ENCODE measurements at places on chromosomes 3 and 15.

DNA sequence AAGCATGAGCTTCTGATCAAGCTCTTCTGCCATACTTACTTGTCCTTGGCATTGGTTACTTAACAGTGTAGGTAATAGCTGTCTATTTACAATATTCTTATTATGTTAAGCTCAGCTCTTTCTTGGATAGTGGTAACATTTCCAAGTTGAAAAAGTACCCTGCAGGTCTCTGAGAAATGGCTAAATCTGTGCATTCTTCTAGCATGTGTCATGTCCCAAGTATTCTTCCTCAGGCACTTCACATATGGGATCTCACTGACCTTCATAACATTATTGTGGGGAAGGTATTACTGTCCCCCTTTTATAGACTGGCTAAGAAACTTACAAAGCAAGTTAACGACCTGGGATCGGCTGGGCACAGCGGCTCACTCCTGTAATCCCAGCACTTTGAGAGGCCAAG is 236.1 kb downstream of the RORA start:
- no peak for DNase-seq

DNA sequence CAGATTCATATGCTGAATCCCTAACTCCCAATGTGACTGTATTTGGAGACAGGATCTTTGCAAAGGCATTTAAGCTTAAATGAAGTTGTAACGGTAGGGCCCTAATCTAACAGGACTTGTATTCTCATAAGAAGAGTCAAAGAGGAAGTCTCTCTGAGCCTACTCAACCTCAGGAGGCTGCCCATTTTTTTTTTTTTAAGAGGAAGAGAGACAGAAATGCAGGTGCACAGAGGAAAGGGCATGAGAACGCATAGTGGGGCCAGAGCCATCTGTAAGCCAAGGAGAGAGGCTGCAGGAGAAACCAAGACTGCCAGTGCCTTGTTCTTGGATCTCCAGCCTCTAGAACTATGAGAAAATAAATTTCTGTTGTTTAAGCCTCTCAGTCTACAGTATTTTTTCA is 28.4 kb downstream of the ZNF860 start:
- no peak for DNase-seq

- DNase-seq = no peak
Observed at GRCh38 chr3:127056976-127057375, 74.1 kb downstream of the PLXNA1 start.

- DNase-seq = no peak
Observed at GRCh38 chr15:67799801-67800205, 25.5 kb upstream of the SKOR1 start.

DNA sequence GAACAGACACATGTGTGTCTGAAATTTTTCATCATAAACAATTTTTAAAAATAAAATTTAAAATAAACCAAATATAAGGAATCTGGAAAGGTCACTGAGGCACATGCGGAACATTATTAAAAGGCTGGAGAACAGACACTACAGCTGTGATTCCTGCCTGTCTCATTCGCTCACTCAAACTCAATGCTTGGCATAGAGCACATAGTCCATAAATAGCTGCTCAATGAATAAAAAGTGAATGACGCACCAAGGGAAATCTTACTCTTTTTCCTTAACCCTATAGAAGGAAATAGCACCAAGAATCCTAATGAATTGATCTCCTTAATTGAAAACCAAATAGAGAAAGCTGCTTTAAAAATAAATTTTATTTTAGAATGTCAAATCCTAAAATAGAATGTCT is 98.4 kb downstream of the FSIP1 start:
- no peak for DNase-seq

GRCh38 chr3:48238531-48239085 is 2.3 kb upstream of the ZNF589 start:
- no peak for DNase-seq

DNA sequence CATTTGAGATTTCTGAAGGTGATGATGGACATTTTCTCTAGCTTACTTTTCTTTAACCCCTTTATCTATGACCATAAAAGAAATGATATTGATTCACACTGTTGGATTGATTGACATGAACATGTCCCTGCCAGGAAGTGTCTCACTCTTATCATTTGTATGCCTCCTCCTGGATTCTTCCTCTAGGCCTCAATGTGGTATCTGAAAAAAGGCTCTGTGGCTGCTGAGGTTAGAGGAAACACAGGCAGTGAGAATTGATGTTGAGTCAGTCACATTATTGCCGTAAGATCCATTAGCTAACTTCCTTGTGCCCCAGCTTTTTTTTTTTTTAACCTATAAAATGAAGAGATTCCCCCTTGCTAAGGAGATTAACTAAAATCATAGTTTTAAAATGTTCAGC is 8.0 kb upstream of the THRB start:
- no peak for DNase-seq

- no peak for DNase-seq
Observed at GRCh38 chr15:28977377-28978010, 91.7 kb downstream of the APBA2 start.

DNA sequence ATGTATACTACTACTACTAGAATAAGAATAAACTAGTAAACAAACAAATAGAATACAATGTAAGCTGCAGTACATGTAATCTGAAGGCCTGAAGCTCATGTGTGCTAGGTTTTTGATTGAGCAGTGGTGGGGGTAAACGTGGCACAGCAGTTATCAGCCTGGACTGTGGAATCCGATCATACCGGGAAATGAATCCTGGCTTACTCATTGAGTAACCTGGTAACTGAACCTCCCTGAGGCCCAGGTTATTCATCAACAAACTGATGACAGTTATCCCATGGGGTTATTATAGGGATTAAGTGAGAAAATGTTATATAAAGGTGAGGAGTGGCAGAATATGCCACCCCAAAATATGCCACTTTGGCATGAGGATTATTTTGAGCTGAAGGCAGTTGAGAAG is 339.1 kb downstream of the FHIT start:
- DNase-seq = no peak

DNA sequence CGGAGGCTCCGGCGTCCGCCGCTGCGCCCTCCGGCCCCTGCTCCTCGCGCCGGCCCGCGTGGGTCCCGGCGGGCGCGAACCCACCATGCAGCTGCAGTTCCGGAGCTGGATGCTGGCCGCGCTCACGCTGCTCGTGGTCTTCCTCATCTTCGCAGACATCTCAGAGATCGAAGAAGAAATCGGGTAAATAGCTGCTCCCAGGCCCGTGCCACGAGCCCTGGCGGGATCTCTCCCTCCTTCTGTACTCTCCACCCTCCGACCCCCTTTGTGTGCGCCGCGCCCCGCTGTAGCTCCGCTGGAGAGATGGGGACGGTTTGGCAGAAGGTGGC is 263 bp downstream of the ST8SIA2 start:
- DNase-seq = no peak

DNA sequence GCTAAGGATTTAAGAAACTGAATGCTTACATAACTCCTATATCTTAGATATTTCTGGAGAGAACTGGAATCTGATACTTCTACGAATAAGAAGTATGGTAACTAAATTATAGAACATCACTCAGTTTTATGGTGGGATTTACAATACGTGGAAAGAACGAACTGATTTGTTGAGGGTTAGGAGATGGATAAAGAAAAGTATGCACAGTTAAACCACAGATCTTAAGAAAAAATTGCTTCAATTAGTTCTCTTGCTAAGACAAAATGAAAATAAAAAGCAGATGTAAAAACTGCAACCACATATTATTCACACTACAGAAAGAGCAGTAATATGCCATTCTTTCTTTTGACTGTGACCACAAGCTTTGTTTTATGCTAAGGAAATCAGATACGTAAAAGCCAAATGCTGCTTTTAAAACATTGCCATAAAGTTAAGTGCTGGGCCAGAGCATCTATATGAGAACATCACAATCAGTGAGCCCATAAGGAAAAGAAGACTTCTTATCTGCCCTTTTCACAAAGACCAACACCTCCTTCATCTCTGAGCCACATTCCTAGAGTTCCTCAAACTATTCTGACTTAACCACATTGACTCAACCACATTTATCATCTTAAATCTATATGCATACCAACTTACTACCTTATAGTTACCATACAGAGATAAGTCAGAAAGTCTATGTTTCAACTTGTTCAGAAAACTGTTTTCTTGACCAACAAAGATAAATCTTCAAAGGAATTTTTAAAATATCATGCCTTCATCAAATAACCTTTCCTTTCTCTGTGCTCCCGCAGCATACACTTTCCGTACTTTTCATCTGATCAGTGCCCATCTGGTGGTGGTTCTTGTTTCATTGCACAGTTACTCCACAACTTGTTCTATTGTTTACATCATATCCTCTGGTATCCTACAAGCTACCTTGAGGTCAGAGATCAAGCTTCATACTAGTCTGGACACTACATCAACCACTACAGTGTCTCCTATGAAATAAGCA is 61.7 kb downstream of the FSIP1 start:
- DNase-seq = no peak

GRCh38 chr15:84666373-84666772 is 8.4 kb upstream of the NMB start:
- DNase-seq = no peak

DNA sequence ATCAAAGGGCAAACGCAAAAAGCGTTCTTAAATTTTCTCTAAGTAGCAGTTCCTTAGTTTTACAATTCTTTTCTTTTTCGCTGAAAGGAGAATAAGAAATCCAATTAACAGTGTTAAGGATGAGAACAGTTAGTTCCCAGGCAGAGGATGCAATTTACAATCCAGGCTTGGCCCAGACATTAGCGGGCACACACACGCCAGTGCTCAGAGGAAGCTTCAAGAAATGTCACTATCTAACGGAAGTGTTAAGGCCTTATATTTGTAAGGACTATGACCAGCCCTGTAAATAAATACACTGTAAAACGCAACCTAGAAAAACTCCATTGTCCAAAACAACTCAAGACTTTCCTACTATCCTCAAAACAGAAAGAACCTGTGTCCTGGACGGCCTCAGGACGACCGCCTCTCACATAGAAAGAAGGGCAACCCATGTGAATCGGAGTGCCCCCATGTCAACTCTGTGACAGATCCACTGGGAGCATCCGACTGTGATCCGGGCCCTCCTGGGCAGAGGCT is 1.3 kb downstream of the ACAP2 start:
- no peak for DNase-seq

DNA sequence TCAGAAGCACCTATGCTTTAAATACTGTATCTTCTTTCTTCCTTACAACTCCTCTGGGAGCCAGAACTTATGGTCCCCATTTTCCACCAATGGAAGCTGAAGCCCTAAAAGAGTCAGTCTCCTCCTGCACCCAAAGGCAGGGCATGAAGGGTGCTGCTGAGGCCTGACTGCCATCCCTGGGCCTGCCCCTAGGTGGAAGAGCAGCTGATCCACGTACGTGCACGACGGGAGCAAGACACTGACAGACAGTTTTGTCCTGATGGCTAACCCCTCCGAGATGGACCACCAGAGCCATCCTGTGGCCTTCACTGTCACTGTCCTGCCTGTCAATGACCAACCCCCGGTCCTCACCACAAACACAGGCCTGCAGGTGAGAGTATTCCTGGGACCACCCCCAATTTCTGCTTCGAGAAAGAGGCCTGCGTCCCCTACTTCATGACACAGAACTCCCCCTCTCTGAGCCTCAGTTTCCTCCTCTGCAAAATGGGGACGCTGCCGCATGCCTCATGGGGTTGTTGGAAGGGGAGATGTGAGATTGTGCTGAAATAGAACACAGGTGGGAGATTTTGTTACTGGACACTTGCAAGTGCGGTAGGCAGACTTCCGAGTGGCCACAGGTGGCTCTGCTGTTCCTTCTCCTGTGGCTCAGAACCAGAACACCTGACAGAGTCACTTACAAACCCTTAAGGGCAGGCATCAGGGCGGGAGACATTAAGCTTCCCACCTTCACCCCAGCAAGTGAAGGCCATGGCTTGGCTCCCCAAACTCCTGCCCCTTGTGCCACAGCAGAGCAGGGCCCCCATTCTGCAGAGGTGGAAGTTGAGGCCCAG is 175.4 kb downstream of the TBC1D2B start:
- no peak for DNase-seq

GRCh38 chr15:37019479-37020433 is 80.6 kb downstream of the MEIS2 start:
- no peak for DNase-seq

- DNase-seq = no peak
Observed at GRCh38 chr3:82311901-82312300, 550.5 kb upstream of the GBE1 start.

- no peak for DNase-seq
Observed at GRCh38 chr3:196128172-196128843, 46.4 kb upstream of the TFRC start.

DNA sequence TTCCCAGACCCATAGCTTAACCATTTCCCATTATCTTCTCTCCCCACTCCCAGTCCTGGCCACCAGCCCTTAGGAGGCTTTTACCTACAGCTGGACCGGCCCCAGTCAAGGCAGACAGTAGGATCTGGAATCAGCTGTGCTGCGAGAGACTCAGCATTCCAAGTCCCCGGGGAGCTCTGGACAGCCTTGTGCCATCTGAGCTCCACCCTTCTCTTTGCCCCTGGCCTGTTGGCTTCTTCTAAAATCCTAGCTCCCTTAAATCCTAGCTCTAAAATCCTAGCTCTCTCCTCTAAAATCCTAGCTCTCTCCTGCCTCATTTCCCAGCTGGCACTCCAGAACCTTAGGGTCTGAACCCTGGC is 21.3 kb downstream of the MEGF11 start:
- DNase-seq = no peak

DNA sequence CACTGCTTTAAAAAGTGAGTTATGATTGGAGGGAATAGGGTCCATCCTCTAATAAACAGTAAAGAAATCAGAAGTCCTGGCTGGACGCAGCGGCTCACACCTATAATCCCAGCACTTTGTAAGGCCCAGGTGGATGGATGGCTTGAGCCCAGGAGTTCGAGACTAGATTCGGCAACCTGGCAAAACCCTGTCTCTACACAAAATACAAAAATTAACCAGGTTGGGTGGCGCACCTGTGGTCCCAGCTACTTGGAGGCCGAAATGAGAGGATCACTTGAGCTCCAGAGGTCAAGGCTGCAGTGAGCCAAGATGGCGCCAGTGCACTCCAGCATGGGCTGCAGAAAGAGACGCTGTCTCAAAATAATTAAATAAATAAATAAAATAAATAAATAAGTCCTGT is 171.2 kb downstream of the POTEB3 start:
- no peak for DNase-seq

- DNase-seq = no peak
Observed at GRCh38 chr15:80403712-80404056, 498 bp upstream of the ARNT2 start.

DNA sequence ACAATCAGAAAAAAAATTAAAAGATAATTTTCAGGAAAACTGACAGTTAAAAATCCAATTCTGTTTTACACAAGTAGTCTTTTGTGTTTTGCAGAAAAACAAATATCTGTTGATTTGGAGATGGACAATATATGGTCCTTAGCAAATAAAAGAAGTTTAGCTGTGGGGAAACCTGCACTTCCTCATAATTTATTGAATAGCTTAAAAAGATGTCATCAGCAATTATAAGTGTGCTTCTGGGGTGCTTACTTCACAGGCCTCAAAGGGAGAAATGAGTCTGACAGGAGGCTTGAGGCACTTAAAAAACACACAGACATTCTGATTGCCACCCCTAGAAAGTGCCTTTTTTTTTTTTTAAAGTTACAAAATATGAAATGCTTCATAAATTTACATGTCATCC is 31.6 kb upstream of the CERS3 start:
- no peak for DNase-seq

DNA sequence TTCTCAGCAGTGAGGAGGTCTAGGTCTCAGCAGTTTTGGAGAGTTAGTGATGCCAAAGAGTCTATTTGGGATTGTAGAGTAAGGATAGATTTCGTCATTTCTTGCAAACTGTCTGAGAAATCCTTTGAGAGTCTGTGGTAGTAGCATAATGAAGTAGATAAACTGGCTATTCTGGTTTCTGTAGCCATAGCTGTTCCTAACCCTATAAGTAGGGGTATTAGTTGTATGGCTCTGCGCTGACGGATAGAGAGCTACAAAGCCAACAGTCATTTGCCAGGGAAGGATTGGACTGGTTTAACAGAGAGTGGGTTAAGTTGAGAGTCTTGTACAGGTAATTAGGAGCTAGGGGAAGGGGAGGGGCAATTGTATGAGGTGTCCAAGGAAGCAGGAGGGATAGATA is 50.6 kb downstream of the KLHDC8B start:
- no peak for DNase-seq

All from stimulated activated CD8-positive, alpha-beta memory T cell treated with anti-CD3 and anti-CD28 coated beads, Interleukin-15, amount 100 ng/mL, for 1 hour (primary cell).